ENCODE measurements at places on chromosomes 5 and 9. TPM values are rescaled to one million over a fixed set of nuclear protein-coding genes. Genes with fewer than 3 reads are reported as not detected.

SIT1 gene
- 6.7 TPM for total RNA-seq

GRCh38 chr5:137278476-137278875, 220.7 kb downstream of the SPOCK1 start:
- no peak for DNase-seq

CKMT2 gene
- 17.1 TPM for total RNA-seq

DNA sequence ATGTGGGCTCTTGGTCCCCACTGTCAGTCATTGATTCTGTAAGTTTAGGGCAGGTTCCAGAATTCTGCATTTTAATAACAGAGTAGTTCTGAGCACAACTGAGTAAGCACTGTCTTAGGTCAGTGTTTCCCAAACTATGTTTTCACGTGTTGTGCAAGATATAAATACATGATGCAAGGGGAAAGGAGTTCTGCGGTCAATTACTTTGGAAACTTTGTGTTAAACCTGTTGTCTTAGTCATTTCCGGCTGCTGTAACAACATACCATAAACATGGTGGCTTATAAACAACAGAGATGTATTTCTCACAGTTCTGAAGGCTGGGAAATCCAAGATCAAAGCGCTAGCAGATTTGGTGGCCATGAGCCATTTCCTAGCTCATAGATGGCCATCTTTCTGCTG, 69.8 kb downstream of the EQTN start:
- DNase-seq = no peak

ARHGEF37 gene
- 21.7 TPM for total RNA-seq

DNA sequence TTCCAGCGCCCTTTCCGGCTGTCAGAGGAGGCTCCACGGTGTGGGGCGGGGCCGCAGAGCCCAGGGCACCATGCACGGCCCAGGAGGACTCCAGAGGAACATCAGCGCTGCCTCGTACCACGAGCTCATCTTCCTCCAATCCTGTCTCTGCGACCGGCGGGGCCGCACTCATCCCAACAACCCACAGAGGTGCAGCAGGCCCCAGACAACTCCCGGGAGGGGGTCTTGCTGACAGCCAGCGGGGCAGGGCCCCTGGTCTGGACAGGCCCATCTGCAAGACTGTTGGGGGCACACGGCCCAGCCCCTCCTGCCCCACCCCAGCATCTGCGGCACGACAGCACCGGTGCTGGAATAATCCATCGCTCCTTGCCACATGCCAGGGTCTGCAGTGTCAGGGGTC, 88.8 kb downstream of the OLFM1 start:
- no peak for DNase-seq

DNA sequence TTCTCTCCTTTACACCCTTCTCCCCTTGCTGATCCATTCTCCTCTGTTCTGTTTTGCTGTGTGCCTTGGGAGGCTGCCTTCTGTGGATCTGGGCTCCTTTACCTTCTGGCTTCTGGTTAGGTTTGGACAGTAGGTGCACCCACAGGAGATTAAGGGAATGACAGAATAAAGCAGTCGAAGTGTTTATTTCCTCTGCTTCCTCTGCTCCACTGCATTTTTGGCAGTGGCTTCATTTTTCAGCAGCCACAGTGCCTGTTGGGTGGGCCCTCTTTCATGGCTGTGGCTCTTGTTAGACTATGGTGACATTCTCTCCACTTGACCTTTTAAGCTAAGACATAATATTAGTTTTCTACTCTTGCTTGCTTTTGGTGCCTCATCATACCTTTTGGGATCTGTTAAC, 144.1 kb downstream of the CCDC171 start:
- DNase-seq = no peak

DNA sequence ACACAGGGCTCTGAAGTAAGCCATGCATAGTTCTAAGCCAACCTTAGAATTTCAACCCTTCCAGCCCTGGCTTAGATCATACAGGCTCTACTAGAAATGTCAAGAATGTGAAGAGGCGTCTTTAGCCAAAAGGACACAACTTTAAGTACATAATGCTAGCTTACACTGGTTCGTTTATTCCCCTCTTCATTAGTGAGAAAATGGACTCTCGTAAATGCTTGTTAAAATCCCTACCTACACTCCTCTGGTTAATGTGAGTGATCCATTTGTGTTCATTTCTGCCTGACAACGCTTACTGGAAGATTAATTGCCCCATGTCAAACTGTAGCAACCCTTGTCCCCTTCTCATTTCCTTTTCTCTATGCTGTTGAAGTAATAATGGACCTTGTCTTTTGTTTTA, 149.3 kb upstream of the POU5F2 start:
- no peak for DNase-seq

DNA sequence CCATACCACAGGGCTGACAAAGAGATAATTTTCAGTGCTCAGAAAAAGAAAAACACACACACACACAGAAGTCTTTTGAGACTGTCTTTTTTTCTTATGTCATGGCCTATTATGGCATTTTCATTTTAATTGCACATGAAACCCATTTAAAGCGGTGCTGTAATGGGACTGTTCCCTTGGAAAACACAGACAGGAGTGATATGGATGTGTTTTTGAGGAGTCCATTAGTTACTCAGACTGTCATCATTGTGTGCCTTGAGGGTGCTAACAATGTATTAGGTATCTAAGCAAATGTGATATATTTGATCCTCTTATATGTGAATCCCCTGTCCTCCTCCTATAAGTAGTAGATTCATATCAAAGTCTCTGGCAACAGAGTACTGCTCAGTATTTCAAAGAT, 642.0 kb upstream of the WWC1 start:
- no peak for DNase-seq

- DNase-seq = no peak
Observed at GRCh38 chr5:178209334-178210072, 5.2 kb downstream of the HNRNPAB start.

- DNase-seq = no peak
Observed at GRCh38 chr5:77305222-77305846, 94.9 kb downstream of the PDE8B start.

GRCh38 chr5:146006470-146007190, 70.3 kb downstream of the SH3RF2 start:
- DNase-seq = no peak

- DNase-seq = no peak
Observed at GRCh38 chr5:96207420-96207819, 225.6 kb downstream of the PCSK1 start.

ELOVL7 gene
- total RNA-seq = 14.9 TPM

DNA sequence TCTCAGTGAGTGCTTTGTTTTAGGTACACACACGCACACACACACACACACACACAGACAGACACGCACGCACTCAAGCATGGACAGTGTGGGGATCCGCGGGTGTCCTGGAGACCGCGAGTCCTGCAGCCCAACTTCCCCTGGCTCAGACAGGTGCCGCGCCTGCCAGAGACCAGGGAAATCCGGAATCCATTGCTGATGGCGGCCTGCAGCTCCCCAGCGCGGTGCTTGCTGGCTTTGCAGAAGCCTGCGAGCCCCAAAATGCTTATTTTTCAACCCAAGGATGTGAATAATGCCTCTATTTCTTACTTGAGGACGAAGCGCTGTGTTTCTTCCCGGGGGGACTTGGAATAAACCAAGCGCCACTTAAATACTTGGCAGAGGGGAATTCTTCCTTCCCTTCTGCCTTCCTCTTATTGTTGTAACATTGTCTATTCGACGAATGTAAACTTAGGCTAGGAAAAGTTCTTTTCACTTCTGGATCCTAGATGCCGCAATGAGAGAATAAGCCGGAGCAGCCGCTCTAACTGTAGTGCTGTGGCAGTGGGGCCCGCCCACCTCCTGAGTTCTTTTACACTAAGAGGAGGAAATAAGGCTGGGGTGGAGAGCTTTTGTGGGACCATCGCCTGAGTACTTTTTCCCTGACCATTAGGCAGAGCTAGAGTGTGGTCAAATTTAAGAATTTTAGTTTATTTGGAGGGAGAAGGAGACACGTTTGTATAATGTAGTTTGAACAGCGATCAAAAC, 802 bp downstream of the ITGA2 start:
- DNase-seq = peak; percentile 56

FEM1C gene
- 39.3 TPM for total RNA-seq

DMRT3 gene
- total RNA-seq = not detected

- DNase-seq = no peak
Observed at GRCh38 chr5:156414391-156414790, 87.4 kb downstream of the SGCD start.

MRRF gene
- total RNA-seq = 50.7 TPM

DNA sequence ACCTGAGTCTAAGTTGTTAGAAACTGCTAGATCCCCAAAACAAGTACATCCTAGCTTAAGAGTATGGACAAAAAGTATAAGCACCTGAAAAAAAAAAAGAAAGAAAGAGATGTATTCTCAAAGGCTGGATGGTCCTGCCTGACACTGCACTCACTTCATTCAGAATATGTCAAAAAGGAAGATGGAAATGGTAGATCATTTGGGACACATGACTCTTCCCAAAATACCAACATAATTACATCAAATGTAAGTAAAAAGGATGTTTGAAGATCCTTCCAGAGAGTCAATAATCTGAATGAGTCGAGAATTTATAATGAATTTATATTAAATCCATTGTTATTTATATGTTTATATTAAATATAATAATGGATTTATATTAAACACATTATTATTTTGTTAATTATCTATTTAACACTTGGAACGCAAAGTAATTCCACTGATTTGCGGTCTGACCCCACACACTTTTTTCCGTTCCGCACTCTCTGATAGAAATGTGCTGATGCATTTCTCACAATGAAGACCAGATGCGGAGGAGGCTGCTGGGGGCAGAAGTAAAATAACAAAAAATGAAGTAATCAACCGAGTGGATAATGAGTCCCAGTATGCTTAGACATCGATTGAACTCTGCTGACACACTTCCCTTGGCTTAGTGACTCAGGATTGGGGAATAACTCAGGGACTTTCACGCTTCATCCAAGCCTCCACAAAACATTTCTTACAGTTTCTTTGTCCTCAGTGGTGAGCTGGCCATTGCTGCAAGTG, 201.2 kb downstream of the ADAMTS12 start:
- DNase-seq = no peak

TAF11L7 gene
- total RNA-seq = not detected

DNA sequence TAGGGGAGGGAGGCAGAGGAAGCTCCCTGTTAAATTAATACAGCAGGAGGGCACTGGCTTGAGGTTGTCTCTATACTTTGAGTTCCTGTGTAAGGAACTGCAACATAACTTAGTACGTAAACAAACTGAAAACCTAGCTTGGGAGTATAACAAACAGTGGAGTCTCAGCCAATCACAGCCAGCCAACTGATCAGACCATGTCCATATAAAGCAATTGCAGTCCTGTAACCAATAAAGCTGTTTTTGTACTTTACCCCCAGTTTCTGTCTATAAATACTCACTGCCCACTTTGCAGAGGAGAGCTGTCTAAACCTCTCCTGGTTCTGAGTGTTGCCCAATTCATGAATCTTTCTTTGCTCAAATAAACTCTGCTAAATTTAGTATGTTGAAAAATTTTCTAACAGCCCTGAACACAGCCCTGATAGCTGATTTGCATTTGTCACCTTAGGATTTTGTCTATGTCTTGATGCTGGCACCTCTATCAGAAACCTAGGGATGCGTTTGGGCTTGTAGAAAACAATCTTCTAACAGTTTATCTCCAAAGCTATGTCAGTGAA, 39.9 kb downstream of the GDNF start:
- no peak for DNase-seq

QRFP gene
- not detected for total RNA-seq

LIFR gene
- 14.3 TPM for total RNA-seq

- DNase-seq = no peak
Observed at GRCh38 chr5:157961896-157962590, 103.1 kb upstream of the CLINT1 start.

GRCh38 chr9:91354881-91355280, 6.8 kb downstream of the AUH start:
- DNase-seq = no peak

GRCh38 chr5:175195698-175196656, 248.0 kb downstream of the DRD1 start:
- DNase-seq = no peak
